Endothelial cell of coronary artery (primary cell): ENCODE measurements at places on chromosomes 4 and X. TPM values are rescaled to one million over a fixed set of nuclear protein-coding genes. Genes with fewer than 3 reads are reported as not detected.

The NHS gene
- under 0.01 and 0.28 TPM in 2 replicates for total RNA-seq

The ABHD18 gene
- 5.1 and 5.7 TPM in 2 replicates for total RNA-seq

The ASB5 gene
- 0.28 TPM in 1 of 2 replicates, not detected in the other for total RNA-seq

The ADGRL3 gene
- total RNA-seq: 4.3 TPM in 1 of 2 replicates, not detected in the other

The ZMAT1 gene
- 1.3 and 2.2 TPM in 2 replicates for total RNA-seq

The ITIH6 gene
- total RNA-seq: not detected in 2 replicates

The UCHL1 gene
- total RNA-seq: 71.1 and 82.9 TPM in 2 replicates

The RAB33A gene
- total RNA-seq: 0.63 and 1.2 TPM in 2 replicates

The C4orf33 gene
- 3.4 and 4.9 TPM in 2 replicates for total RNA-seq

The SPACA5 gene
- total RNA-seq: not detected in 2 replicates

The SLC4A4 gene
- under 0.01 and 0.66 TPM in 2 replicates for total RNA-seq

The NEUROG2 gene
- total RNA-seq: not detected in 2 replicates

The TDO2 gene
- total RNA-seq: not detected in 2 replicates

The UGT8 gene
- not detected in 2 replicates for total RNA-seq

The MAGEA3 gene
- total RNA-seq: not detected in 2 replicates

The AFM gene
- not detected in 2 replicates for total RNA-seq

The TLR10 gene
- not detected in 2 replicates for total RNA-seq

The RTL3 gene
- total RNA-seq: under 0.01 TPM in 1 of 2 replicates, not detected in the other

The EPHA5 gene
- under 0.01 and 0.09 TPM in 2 replicates for total RNA-seq

The TMEM255A gene
- total RNA-seq: under 0.01 TPM in 1 of 2 replicates, not detected in the other

The IGFBP7 gene
- total RNA-seq: 483 and 1,000 TPM in 2 replicates

The C4orf50 gene
- total RNA-seq: not detected in 2 replicates

The ODAM gene
- not detected in 2 replicates for total RNA-seq

The PRIMPOL gene
- total RNA-seq: 8.9 and 14.0 TPM in 2 replicates

The TMEM150C gene
- total RNA-seq: 1.4 and 3.0 TPM in 2 replicates

The UGT2B17 gene
- total RNA-seq: not detected in 2 replicates

The LPAR4 gene
- 0.09 TPM in 1 of 2 replicates, not detected in the other for total RNA-seq

The RLIM gene
- total RNA-seq: 44.9 and 49.9 TPM in 2 replicates

The H2BW2 gene
- total RNA-seq: not detected in 2 replicates

The GAGE12F gene
- not detected in 2 replicates for total RNA-seq

The PRICKLE3 gene
- total RNA-seq: 3.4 and 6.5 TPM in 2 replicates

The ADAM29 gene
- total RNA-seq: not detected in 2 replicates

The WWC2 gene
- total RNA-seq: 20.9 and 39.5 TPM in 2 replicates

The REELD1 gene
- total RNA-seq: not detected in 2 replicates
